ENCODE measurements at places on chromosomes 6 and 20.

DNA sequence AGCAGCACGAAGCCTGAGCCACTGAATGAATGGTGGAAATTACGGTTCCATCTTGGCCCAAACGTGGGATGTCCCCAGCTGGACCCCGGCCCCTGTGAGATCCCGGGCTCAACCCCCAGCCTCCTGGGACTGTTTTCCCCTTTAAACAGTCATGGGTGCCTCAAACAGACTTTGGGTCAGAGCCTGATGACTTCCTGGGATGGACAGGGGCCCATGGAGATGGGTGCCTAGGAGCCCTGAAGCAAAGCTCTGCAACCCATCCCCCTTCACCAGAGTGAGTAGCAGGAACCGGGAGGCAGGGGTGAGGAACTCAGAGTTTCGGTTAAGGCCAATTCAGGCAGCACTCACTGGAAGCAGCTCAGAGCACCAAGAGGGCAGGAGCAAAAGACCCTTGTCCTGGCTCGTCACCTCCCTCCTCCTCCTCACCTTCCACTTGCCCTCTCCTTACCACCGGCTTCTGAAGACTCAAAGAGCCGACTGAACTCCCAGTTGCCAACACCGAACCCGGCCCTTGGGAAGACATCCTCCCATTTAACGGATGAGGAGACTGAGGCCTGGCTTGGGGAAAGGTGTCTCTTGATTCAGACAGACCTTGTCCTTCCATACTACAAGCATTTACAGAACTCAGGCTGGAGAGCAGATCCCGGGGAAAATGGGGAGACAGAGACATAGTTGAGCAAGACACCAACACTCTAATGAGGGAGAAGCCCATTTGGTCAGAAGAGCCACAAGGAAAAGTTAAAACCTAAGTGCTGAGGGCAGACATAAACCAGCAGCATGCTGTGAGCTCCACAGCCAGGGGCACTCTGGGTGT is 14.9 kb upstream of the TLDC2 start:
- no peak for DNase-seq

DNA sequence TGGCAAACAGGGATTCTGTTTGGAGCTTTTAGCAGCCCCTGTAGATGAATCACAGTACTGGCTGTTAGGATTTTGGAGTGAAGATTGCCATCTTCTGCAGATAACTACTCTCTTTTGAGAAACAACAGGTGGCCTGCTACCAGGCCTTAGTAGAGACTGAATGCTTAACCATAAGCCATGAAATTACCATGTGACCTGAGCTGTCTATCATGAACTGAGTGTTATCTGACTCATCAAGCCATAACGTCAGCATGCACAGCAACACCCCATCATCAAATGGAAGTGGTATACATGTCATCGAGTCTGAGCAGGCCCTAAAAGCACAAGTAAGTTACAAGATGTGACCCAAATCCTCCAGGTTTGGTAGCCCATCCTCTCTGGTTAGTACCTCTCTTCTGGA is 132.6 kb downstream of the GPR63 start:
- DNase-seq: no peak

- no peak for DNase-seq
Measured at GRCh38 chr20:54535033-54535432, 59.6 kb downstream of the DOK5 start.

DNA sequence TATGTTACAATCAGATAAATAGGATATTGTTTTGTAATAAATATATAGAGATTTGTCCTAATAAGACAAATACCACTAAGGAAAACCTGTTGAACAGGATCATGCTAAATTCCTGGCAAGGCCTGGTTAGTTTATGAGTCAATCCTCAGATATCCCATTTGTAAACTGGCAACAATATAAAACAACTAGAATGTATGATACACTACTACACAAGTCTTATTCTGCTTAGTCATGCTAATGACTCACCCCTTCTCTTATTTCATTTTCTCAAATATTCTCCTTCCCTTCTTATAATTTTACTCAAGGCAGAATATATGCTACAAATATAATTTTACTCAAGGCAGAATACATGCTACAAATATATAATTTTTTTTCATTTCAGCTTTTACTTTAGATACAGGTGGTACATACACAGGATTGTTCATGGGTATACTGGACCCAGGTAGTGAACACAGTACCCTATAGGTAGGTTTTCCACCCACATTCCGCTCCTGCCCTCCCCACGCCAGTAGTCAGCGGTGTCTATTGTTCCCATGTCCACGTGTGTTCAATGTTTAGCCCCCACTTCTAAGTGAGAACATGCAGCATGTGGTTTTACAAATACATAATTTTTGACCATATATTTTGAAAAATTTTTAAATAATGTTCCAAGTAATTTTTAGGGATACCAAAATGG is 6.3 kb downstream of the OSER1 start:
- no peak for DNase-seq

GRCh38 chr6:24355393-24355792 is 2.5 kb downstream of the DCDC2 start:
- no peak for DNase-seq

- no peak for DNase-seq
Measured at GRCh38 chr6:109182578-109182977, 87.3 kb downstream of the CEP57L1 start.

- DNase-seq: no peak
Measured at GRCh38 chr20:62941792-62942191, 3.8 kb downstream of the GID8 start.

- no peak for DNase-seq
Measured at GRCh38 chr6:71387179-71387578, 98.6 kb downstream of the OGFRL1 start.

- DNase-seq: no peak
Measured at GRCh38 chr6:169165561-169166300, 87.9 kb downstream of the THBS2 start.

GRCh38 chr6:168985705-168986104 is 267.9 kb downstream of the THBS2 start:
- no peak for DNase-seq

- DNase-seq: no peak
Measured at GRCh38 chr6:123965894-123966293, 162.2 kb downstream of the NKAIN2 start.

- DNase-seq: no peak
Measured at GRCh38 chr20:46931699-46932098, 37.1 kb downstream of the EYA2 start.

GRCh38 chr6:33692760-33693158 is 18.7 kb downstream of the UQCC2 start:
- DNase-seq: peak; percentile 64

- no peak for DNase-seq
Measured at GRCh38 chr6:54784011-54784410, 62.6 kb upstream of the FAM83B start.

GRCh38 chr20:57708694-57709673 is 831 bp downstream of the PMEPA1 start:
- DNase-seq: peak; percentile 42

DNA sequence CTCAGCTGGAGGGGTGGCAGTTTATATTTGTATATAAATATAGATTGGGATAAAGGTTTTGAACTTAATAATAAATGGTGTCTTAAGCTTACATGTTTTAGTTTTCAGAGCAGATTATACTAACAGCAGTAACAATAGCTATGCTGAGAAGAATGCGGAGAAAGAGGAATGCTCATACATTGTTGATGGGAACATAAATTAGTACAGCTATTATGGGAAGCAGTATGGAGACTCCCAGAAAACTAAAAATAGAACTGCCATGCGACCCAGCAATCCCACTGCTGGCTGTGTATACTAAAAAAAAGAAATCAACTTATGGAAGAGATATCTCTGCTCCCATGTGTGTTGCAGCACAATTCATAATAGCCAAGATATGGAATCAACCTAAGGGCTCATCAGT is 127.9 kb downstream of the BCKDHB start:
- no peak for DNase-seq

- DNase-seq: no peak
Measured at GRCh38 chr6:128046033-128046432, 145.2 kb upstream of the THEMIS start.

DNA sequence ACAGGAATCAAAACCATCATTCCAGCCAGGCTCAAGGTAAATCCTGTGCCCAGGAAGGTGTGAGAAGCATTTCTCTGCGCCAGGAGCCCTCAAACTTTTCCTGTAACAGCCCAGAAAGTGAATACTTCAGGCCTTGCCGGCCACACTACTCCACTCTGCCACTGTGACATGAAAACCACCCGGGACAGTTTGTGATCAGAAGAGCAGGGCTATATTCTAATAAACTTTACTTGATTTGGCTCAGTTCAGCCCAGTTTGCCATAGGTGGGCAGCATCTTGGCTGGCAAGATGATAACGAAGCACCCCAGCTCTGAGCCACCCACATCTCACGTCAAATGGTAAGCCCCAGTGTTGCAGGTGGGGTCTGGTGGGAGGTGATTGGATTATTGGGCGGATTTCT is 249.4 kb downstream of the DLL1 start:
- DNase-seq: no peak

- DNase-seq: no peak
Measured at GRCh38 chr20:45997187-45997586, 11.5 kb upstream of the MMP9 start.

GRCh38 chr6:21102624-21103023 is 490.9 kb upstream of the SOX4 start:
- no peak for DNase-seq

DNA sequence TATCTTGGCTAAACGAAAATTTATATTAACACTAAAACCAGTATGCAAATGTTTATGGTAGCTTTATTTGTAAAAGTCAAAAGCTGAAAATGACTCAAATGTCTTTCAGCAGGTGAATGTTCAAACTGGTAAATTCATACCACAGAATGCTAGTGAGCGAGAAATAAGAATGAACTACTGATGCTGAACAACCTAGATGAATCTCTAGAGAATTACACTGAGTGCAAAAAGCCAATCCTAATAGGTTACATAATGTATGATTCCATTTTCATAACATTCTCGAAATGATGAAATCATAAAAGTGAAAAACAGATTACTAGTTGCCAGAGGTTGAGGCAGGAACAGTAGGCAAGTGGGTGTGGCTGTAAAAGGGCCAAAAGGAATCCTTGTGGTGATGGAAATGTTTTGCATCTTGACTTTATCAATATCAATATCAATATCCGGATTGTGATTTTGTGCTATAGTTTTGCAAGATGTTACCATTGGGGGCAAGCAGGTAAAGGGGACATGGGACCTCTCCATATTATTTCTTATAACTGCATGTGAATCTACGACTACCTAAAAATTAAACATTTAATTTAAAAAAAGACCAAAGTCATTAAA is 26.1 kb downstream of the ZNF311 start:
- no peak for DNase-seq

DNA sequence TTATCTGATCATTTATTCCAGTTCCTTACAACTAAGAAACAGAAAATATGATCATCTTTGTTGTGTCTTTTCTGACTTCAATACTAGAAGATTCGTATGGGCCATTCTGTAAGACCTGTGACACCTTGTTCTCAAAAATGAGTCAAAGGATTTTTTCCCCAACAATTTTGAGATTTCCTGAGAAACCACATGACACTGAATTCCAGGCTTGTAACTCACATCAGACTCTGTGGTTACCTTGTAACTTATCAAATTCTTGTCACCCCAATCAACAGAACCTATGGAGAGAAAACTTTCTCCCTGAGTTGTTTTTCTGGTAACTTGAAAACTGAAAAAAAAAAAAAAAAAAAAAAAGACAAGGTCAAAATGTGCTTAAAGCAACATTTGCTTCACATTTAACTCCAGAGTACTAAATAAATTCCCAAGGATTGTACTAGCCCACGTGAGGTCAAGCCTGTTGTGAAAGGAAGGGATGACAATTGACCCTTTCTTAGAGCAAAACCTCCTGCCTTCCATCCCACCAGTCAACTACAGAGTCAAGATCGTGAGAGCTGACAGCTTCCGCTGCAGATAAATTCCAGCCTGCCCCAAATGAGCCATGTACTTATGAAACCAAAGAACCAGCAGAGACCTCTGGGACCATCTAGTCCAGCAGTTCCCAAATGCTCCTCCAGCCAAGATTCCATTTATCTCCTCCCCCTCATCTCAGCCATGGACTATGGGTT is 140.3 kb downstream of the TBX18 start:
- no peak for DNase-seq

GRCh38 chr6:33877982-33878535 is 74.3 kb upstream of the MLN start:
- DNase-seq: no peak

DNA sequence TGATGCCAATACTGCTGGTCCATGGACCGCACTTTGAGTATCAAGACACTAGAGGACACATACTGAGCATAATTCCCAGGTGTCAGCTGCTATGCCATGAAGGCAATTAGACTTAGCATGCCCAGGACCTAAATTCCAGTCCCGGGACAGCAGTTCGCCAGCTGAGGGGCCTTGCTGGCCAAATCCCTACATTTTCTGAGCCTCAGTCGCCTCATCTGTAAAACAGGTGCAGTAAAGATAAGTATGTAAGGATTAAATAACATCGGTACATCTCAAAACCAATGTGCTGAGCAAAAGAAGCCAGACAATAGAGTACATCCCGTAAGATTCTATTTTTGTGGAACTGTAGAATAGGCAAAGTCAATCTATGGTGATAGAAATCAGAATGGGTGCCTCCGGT is 1.0 kb downstream of the BFSP1 start:
- DNase-seq: no peak

DNA sequence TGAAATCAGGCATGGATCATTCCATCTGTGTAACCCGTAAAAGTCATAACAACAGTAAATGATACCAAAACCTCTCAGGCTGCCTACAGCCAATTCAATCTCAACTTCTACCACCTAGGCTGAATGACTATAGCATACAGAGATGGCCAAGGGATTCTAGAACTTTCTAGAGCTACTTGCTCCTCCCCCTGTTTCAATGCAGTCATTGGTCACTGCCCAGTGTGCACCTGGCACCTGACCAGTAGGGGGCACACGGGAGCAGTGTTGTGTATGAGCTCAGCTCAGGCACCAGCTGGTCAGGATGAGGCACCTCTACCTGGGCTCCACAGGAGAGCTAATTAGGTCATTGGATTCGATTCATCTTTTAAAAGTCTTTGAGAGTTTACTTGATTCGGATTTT is 86.2 kb downstream of the PLEKHG1 start:
- no peak for DNase-seq

DNA sequence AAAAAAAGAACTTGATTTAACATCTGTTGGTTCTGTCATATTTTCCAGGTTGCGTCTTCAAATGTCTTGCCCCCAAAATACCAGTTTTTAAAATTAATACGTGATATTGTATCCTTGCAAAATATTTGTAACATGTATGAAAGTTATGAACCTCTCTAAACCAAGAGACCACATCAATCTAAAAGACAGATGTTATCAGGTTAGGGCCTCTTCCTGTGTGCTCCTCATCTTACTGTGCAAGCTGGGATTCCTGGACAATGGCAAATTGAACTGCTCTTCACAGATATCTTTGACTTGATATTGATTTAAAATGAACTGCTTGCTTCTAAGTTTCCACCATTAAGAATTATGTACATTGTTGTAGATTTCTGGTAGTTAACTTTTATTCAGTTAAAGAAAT is 9.6 kb downstream of the TMEM239 start:
- no peak for DNase-seq

DNA sequence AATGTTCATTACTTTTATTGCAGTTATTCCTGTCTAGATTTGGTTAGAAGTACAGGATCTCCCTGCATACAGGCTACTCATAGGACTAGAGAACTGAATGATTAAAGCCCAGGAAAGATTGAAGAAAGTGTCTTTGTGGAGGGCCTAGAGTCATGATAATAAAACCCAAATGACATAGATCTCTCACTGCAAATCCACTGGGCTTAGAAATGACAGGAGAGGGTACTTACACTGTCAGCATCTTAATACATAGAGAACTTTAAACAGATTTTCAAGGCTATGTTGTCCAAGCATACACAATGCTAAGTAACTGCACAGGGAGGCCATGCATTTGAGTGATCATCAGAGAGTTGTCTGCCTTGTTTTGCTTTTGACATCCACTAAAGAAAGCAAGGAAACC is 383.8 kb upstream of the MAP3K7 start:
- no peak for DNase-seq
